ENCODE measurements at places on chromosomes 16 and 17. TPM values are rescaled to one million over a fixed set of nuclear protein-coding genes. Genes with fewer than 3 reads are reported as not detected.

The PRAC2 gene
- not detected for total RNA-seq

The HOXB7 gene
- 0.30 TPM for total RNA-seq

The CA4 gene
- not detected for total RNA-seq

- no peaks in the 10 kb centered on the region for H3K27me3 ChIP-seq
- no peak for DNase-seq
- H3K4me1 ChIP-seq: peaks cover 44% of the 10 kb centered on the region
- H3K36me3 ChIP-seq: no peaks in the 10 kb centered on the region
Observed at GRCh38 chr16:75070012-75070841, 46.4 kb downstream of the LDHD start.

GRCh38 chr17:30924341-30924740 is 2.6 kb downstream of the ADAP2 start:
- peaks cover 2% of the 10 kb centered on the region for H3K36me3 ChIP-seq
- no peak for DNase-seq
- peaks cover 9% of the 10 kb centered on the region for H3K4me1 ChIP-seq
- H3K27me3 ChIP-seq: peaks cover 39% of the 10 kb centered on the region
- no peak overlapping the region for H3K4me3 ChIP-seq
- H3K27ac ChIP-seq: no peak overlapping the region

GRCh38 chr17:33106525-33107165 is 115.0 kb downstream of the SPACA3 start:
- H3K27me3 ChIP-seq: peaks cover 15% of the 10 kb centered on the region
- no peak for DNase-seq
- H3K4me3 ChIP-seq: no peak overlapping the region
- H3K4me1 ChIP-seq: no peaks in the 10 kb centered on the region
- no peak overlapping the region for H3K27ac ChIP-seq
- H3K36me3 ChIP-seq: no peaks in the 10 kb centered on the region

- H3K4me1 ChIP-seq: peaks cover 35% of the 10 kb centered on the region
- peaks cover 67% of the 10 kb centered on the region for H3K36me3 ChIP-seq
- no peak for DNase-seq
- H3K27ac ChIP-seq: no peak overlapping the region
Observed at GRCh38 chr17:45243750-45244149, 18.1 kb downstream of the SPATA32 start.

DNA sequence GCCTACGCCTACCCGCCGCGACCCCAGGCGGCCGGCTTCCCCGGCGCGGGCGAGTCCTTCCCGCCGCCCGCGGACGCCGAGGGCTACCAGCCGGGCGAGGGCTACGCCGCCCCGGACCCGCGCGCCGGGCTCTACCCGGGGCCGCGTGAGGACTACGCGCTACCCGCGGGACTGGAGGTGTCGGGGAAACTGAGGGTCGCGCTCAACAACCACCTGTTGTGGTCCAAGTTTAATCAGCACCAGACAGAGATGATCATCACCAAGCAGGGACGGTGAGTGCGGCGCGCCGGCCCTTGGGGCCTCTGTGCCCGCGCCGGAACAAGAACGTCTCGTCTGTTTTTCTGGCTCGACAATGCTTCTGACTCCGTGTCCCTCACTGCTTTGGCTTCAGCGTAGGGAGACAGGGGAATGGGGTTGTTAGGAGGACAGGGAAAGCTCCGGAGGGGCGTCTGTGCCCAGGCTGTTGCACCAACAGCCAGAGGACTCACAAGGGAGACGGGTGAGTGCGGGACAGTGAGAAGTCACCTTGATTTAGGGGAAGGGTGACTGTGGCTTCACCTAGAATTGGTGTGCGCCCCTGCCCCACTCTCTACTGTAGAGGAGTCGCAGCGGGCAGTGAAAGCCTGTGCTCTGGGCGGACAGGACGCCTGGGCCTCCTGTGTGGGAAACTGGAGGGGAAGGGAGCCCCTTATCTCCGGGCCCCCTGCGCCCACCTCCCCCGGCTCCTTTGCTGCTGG is 806 bp downstream of the TBX21 start:
- H3K27me3 ChIP-seq: no peaks in the 10 kb centered on the region
- DNase-seq: peak; percentile 43
- H3K4me3 ChIP-seq: peak overlapping the region; percentile 93

- H3K27ac ChIP-seq: no peak overlapping the region
- no peak for DNase-seq
- peaks cover 1% of the 10 kb centered on the region for H3K36me3 ChIP-seq
- H3K27me3 ChIP-seq: no peaks in the 10 kb centered on the region
- no peak overlapping the region for H3K4me3 ChIP-seq
- peaks cover 3% of the 10 kb centered on the region for H3K4me1 ChIP-seq
Observed at GRCh38 chr17:75767881-75768280, 2.9 kb upstream of the GALK1 start.

Measured in activated CD4-positive, alpha-beta T cell treated with anti-CD3 and anti-CD28 coated beads for 36 hours (primary cell).